Sciatic nerve (tissue), 2 donors: ENCODE measurements at places on chromosomes 3 and 15.

GRCh38 chr3:54188176-54188791, 65.9 kb downstream of the CACNA2D3 start:
- no peak for DNase-seq

GRCh38 chr15:27582726-27583410, 516.2 kb downstream of the OCA2 start:
- DNase-seq, result no peak

DNA sequence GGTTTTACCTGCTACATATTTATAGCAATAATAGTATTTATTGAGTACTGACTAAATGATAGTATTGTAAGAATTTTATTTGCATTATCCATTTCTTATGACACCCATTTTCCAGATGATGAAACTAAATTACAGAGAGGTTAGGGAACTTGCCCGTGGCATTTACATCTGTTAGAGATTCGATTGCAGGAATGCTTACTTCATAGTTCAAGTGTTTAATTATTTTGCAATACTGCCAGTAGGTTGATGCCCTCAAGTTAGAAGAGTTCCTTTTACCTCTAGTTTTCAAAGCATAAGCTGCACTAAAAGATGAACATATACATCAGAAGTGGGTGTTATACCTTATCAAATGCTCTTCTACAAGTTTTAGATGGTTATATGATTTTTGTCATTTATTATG, 362.8 kb upstream of the RGMA start:
- DNase-seq, result no peak

GRCh38 chr3:187114511-187114910, 24.8 kb downstream of the RPL39L start:
- DNase-seq, result no peak

DNA sequence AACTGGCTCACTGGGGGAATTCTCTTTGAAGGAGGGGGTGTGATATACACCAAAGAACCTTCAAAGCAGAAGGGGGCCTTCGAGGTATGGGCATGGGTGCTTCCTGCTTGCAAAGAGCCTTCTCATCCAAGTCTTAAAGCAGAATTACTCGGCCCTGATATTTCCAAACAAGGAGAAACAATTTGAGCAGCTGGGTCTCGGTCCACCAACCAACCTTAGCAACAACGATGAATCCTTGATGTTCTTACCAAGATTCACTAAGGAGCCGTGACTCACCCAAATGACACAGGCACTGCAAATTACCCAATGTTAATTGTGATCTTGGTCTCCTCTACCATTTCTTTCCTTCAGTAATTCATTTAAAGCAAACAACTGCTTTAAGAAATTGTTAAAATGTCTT, 7.7 kb downstream of the HOMER2 start:
- DNase-seq, result no peak

DNA sequence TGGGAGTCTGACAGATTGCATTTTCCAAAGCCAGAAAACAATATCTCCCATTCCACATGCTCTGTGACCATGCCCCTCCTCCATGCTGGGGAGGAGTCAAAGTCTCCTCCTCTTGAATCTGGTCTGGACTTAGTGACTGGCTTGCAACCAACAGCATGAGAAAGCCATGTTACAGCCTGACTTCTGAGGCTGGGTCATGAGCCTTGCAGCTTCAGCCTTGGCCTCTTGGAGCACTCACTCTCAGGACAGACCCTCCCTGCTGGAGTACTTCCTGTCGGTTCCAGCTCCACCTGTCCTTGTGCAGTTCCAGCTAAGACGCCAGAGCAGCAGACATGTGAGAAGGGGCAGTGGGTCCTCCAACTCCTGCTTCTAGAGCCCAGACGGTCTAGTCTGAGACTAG, 49.7 kb upstream of the RBSN start:
- DNase-seq, result no peak

- DNase-seq, result no peak
These were observed 988.1 kb downstream of the FHIT start for GRCh38 chr3:60263191-60263590.

GRCh38 chr3:113912552-113913236, 35.1 kb upstream of the ZDHHC23 start:
- no peak for DNase-seq

DNA sequence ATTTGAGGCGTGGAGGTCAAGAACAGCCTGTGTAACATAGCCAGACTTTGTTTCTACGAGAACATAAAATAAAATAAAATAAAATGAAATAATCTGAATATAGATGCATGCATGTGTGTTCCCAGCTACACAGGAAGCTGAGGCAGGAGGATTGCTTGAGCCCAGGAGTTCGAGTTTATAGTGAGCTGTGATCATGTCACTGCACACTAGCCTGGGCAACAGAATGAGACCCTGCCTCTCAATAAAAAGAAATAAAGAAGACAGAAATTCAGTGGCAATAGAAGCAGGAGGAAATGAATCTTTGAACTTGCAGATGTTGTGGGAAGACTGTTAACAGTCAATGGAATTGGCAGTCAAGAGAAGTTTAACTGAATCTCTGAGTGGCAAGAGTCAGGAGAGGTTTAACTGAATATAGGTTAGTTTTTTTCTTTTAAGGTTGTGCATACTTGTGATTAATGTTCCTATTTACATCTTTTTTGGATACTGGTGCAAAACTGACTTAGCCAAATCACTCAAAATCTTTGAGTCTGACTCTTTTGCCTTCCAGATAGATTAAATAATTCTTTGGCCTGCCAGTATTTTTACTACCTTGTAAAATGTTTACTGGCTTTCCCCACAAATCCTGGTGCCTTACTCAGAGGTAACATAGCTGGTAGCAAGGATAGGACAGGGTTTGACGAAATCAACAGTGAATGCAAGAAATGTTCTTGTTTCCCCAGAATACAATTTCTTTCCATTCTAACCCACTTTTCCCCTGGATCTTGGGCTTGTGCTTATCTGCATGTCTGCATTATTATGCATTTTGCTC, 361.4 kb downstream of the PDCD6IP start:
- no peak for DNase-seq

- DNase-seq, result no peak
These were observed 8.4 kb upstream of the COMMD4 start for GRCh38 chr15:75327491-75327890.

GRCh38 chr15:94174399-94174802, 57.0 kb upstream of the MCTP2 start:
- no peak for DNase-seq

DNA sequence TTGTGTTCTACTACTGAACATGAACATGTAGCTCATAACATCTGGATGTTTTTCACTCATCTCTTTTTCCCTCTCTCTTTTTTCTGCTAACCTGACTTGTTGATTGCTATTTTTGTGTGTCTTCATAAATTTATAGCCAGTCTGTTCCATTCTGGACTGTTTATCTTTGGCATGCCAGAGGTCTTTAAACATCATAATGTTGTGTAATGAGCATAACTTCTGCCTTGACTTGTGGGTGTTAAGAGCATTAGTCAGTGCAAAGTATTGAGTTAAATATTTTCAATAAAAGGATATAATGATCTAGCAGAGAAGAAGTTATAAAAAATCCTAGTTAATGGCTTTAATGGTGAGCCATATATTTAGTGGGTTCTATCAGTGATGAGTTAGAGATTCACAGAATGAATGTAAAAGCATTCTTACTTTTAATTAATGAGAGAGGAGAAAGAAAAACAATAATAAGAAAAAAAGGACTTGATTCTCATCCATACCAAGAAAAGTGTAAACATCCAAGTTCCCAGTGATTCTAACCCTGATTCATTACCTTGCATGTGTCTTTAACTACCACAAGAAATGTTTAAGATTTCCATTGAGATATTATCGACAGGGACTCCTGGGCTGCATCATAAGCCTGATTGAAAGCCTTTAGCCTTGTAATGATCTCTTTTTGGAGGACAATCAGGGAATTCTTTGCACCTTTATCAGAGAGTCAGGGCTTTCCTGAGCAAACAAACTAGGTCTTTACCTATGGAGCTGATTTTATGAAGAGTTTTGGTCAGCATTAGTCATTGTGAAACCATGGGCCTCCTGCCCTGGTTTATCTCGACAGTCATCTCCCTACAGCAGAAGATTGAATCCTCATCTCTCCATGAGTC, 22.9 kb downstream of the MITF start:
- DNase-seq, result no peak

DNA sequence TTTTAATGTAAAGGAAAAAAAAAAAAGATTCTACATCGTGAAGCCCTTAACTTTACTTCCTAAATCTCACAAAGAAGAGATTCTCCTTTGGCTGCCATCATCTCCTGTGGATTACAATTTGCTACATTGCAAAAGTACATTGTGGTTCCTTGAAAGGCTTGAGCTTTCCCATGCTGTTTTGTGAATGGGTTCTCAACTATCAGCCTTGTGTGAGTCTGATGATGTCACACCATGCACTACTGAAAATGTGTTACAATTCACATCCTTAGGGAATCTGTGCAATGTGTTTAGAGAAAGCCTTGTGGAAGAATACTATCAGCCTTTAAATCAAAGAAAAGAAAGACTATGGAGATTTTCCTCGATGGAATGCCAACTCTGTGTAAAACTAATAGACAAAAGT, 510.0 kb upstream of the ALCAM start:
- no peak for DNase-seq

- no peak for DNase-seq
These were observed 2.5 kb downstream of the RSL24D1 start for GRCh38 chr15:55194256-55194655.

DNA sequence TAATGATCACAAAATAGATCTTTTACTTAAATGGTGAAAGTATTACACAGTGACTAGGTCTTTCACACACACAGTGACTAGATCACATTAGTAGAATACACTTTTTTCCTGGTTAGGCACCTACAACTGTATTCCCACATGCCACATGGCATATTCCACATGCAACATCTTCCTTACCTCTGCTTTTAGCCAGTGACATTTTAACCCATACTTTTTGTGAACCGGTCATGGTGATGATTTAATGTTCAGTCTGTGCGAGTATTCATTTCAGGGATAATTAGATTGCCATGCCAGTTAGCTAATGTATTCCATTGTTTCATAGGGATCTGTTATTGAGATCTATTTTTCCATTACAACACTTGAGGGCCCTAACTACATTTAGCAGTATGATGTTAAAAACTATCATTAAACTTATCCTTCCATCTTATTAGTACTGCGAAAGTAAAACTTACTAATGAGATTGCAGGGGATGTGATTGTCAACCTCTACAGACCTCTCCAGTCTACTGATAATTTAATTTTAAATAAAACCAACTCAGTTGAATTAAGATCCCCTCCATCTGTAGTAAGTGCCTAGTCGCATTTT, 28.3 kb downstream of the TSEN2 start:
- no peak for DNase-seq

DNA sequence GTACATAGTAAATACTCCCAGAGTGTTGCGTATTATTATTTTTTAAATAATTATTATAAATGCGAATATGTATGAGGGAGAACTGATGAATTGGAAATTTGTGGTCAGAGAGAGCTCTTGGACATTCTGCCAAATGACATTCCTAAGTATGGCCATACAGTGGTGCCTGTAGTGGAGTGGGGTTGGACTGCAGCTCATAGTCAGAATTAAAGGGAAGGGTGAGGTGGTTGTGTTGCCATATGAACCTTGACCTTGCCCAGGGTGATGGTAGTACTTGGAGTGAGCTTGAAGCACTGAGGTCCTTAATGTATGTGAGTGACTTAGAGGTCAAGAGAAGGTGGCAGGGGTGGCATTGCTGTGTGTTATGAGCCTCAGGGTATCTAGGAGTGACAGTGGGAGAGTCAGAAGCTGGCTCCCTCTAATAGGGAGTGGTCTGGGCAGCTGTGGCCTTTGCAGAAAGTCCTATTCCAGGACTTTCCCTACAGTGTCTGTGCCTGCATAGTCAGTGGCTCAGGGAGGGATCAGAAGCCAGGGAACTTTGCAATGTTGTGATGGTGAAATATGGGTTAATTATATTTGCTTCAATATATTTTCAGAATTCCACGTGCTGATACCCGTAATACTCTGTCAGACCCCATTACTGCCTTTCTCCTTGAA, 26.2 kb downstream of the PDE8A start:
- no peak for DNase-seq

DNA sequence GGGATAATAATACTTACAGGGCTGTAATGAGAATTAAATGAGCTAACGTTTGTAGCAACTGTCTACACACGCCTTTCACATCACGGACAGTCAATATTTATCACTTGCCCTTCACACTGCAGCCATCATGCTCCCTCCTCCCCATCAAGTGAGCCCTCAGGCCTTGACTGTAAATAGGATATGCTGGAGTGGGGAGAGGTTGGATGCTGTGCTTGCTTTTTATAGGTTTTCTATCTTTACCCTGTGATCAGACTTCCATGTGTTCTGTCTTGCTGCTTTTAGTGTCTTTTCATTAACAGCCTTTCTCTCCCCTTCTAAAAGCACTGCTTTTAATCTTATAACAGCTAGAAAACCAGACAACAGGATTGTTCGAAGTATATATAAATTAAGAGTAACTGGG, 12.8 kb upstream of the MAGEF1 start:
- DNase-seq, result no peak

DNA sequence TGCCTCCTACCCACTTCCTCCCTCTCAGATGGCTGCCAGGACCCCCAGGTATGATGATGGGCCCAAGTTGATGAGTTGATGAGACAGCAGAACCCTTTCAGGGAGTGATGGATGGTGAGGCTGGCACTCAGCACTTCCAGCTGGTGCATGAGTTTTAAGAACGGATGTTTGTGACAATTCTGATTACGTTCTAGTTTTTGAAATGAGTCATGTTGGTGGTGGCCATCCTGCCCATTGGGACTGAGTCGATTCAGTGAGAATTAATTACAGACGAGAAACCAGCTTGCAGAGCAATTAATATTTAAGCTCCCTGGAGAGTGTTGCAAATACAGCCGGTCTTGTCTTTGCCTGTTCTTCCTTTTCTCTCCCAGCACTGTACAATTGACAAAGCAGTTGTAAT, 56.9 kb upstream of the NR2C2 start:
- no peak for DNase-seq

GRCh38 chr15:62469874-62470688, 305.0 kb upstream of the C2CD4B start:
- no peak for DNase-seq
